Activated T-helper 1 cell treated with anti-CD3 and anti-CD28 coated beads, Interleukin-12 subunit alpha, Interleukin-12 subunit beta, Interleukin-2, Interleukin-4 antibody, amounts not matched to agents 30 ng/mL and 10 ng/mL and 1 ng/mL, durations not matched to agents 14 hours and 24 hours and 36 hours (primary cell): ENCODE measurements at places on chromosomes 13 and 19. TPM values are rescaled to one million over a fixed set of nuclear protein-coding genes. Genes with fewer than 3 reads are reported as not detected.

DNA sequence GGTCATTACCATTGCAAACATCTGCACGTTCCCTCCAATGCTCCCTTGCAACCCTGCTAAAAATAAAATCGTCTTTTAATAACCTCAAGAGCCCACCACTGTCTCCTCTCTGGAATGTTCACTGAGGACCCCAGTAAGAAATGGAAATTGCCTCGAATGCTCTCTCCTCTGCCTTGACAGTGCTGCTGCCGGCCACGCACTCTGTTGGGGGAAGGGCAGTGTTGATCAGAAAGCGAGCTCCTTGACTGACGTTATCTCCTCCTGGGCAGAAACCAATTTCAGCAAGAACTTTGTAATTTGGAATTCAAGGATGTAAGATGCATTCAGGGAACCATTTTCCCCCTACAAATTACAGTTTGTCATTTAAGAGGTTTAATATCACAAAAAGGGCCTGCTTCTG, 718.5 kb downstream of the UQCRFS1 start:
- no peak for DNase-seq

- no peak for DNase-seq
These were observed 31.4 kb upstream of the C13orf46 start for GRCh38 chr13:114005206-114005724.

Gene ETFB
- 174 and 180 TPM in 2 replicates for total RNA-seq

Gene COMP
- not detected in 2 replicates for total RNA-seq

Gene PLVAP
- 0.08 TPM in 1 of 2 replicates, not detected in the other for total RNA-seq
